ENCODE measurements at places on chromosomes 5 and 9.
A peak's percentile ranks its signal among the peaks of the same experiment; 100 is the strongest.

GRCh38 chr9:16787724-16788123 is 82.7 kb downstream of the BNC2 start:
- no peak for DNase-seq

- DNase-seq, result no peak
These were observed 102.2 kb downstream of the APTX start for GRCh38 chr9:32899181-32899580.

- no peak for DNase-seq
These were observed 106.2 kb downstream of the FSTL4 start for GRCh38 chr5:133506181-133506580.

DNA sequence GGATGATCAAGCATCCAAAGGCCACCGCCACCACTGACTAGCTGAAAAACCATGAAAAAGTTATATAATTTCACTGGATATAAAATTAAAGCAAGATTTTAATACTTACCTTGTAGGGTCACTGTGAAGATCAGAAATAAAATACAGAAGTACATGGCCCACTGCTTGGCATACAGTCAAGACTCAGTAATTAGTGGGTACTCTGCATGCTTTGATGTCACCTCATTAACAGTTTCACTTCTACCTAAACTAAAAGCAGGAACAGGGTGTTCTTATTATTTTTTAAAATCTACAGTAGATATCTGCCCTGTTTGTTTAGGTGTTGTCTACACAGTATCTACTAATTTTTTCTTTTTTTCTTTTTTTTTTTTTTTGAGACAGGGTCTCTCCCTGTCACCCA is 66.4 kb downstream of the NFIB start:
- no peak for DNase-seq

GRCh38 chr5:124790895-124791732 is 44.7 kb upstream of the ZNF608 start:
- DNase-seq, result no peak

GRCh38 chr5:52956915-52957747 is 32.0 kb upstream of the ITGA2 start:
- DNase-seq, result no peak

DNA sequence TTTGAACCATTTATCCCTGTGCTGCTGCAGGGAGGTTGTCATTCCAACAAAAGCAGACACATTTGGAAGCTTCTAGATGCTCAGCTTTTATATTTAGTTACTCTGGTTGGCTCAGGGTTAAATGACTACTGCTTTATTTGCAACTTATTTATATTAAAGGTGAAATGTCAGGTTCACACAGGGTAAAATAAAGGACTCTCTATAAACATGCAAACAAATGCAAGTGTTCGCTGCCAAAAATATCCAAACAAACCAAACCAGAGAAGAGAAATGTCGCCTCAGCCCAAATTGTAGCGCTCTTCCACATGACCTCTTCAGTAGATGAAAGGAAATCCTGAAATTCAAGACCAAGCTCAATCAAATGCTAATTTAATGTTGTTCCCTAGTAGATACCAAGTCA is 57.0 kb upstream of the LIFR start:
- no peak for DNase-seq

GRCh38 chr9:131657940-131658339 is 81.9 kb downstream of the RAPGEF1 start:
- no peak for DNase-seq

DNA sequence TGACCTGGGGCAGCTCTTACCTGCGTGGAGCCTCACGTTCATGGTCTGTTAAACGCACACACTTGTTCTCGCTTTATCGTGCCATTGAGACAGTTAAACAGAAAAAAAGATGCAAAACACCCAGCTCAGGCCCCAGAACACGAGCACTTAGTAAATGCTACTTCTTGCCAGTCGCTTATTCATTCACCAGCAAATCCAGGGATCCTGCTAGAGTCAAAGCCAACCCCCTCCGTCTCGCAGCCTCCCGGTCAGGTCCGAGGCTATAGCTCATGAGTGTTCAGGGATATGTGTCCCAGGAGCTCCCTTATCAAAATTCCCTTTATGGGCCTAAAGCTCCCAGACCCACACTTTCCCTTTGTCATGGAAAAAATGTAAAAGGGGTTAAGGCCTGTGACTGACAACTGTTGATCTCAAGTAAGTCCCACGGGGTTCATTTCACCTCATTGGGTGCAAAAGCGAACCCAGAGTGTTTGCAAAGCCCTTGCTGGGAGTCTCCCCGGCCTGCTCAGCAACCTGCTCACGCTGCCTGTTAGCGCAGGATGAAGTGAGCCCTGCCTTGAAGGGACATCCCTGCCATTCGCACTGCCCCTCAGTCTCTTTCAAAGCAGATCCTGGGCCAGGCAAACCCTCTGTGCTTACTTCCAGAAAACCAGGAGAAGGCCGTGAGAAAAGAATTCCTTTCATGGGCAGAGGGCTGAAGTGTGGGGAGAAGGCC is 40.7 kb downstream of the HRH2 start:
- DNase-seq, result no peak

GRCh38 chr5:43207601-43208000 is 15.6 kb downstream of the NIM1K start:
- no peak for DNase-seq

GRCh38 chr9:17402309-17402708 is 176.6 kb upstream of the SH3GL2 start:
- no peak for DNase-seq

DNA sequence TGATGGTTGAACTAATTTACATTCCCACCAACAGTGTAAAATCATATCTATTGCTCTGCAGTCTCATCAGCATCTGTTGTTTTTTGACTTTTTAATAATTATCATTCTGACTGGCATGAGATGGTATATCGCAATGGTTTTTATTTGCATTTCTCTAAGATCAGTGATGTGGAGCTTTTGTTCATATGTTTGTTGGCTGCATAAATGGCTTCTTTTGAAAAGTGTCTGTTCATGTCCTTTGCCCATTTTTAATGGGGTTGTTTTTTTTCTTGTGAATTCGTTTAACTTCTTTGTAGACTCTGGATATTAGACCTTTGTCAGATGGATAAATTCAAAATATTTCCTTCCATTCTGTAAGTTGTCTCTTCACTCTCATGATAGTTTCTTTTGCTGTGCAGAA is 115.2 kb upstream of the CDH12 start:
- DNase-seq, result no peak

DNA sequence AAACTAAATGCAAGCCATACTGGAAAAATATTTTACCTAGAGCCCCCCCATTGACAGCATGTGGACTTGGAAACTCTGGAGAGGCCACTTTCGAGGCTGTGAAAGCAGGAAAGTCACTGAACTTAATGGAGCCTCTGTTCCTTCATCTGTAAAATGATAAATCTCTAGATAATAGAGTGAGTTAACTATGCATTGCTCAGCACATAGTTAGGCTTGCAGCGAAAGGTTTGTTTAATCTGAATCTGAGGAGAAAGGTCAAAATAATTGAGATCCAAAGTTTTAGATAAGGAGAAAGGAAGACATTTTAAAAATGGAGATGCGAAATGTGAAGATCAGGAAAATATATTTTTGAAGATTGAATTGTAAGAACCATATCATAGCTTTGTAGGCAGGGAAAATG is 4.6 kb downstream of the PCSK5 start:
- no peak for DNase-seq

DNA sequence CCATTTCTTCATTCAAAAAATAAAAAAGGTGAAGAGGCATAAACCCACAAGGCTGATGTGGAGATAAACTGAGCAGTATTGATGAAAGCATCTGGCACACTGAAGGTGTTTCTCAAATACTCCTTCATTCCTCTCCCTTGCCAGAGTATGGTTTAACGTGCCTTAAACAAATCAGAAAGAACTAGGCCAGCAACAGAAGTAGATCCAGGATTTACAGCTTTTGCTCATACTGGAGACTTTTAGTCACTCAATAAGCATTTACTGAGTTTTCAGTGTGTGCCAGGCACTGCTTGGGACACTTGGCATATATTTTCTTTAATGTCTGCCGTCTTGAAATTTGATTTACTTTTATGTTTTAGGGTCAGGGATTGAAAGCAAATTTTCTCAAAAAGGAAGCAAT is 53.0 kb downstream of the BNC2 start:
- no peak for DNase-seq

DNA sequence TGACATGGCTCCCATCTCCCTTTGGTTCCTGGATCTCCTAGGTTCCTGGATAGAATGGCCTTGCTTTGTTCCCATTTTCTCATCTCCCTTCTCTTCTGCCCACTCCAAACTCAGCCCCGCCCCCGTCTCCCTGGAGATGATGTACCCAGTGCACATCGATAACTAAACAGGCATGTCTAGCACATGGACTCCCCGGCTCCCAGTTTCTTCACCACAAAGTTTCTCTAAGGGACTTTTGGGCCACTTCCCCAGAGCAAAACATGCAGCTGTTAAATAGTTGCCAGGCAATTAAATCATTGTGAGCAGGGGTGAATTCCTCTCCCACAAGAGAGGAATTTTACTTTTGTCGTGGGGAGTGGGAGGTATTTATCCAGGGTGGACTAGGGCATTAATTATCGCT is 259.0 kb downstream of the GADD45G start:
- no peak for DNase-seq

GRCh38 chr5:150227036-150227435 is 37.2 kb downstream of the SLC6A7 start:
- DNase-seq, result no peak

- DNase-seq, result no peak
These were observed 89.8 kb upstream of the GABRP start for GRCh38 chr5:170693701-170694100.

- DNase-seq, result no peak
These were observed 4.5 kb downstream of the PDE6A start for GRCh38 chr5:149940077-149940574.

DNA sequence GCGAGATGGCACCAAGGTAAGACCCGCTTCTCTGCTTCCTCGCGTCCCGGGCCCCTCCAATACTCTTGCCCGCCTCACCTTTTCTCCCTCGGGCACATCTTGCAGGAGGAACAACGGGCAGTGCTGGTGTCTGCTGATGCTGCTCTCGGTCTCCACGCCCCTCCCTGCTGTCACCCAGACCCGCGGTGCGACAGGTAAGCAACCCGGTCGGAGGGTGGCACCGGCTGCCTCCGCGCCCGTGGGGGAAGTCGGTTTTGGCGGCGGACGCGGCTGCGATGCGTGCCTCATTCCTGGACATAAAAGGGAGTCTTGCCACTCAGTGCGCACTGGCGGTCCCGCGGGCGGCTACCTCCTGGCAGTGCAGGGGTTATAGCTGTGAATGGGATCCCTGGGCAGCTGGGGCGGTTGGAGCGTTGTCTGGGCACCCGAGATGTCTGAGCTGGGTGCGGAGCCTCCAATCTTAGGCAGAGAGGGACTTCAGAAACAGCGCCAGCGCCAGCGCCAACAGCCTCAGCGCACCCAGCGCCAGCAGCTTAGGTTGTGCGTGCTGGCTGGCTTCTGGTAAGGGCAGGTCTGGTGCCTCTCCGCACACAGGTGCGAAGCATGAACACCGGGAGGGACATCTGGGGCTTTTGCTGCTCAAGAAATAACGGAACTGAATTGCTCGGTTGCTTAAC is 488 bp downstream of the COL15A1 start:
- DNase-seq, result peak; percentile 26

GRCh38 chr5:109611505-109611904 is 78.2 kb upstream of the MAN2A1 start:
- DNase-seq, result no peak

DNA sequence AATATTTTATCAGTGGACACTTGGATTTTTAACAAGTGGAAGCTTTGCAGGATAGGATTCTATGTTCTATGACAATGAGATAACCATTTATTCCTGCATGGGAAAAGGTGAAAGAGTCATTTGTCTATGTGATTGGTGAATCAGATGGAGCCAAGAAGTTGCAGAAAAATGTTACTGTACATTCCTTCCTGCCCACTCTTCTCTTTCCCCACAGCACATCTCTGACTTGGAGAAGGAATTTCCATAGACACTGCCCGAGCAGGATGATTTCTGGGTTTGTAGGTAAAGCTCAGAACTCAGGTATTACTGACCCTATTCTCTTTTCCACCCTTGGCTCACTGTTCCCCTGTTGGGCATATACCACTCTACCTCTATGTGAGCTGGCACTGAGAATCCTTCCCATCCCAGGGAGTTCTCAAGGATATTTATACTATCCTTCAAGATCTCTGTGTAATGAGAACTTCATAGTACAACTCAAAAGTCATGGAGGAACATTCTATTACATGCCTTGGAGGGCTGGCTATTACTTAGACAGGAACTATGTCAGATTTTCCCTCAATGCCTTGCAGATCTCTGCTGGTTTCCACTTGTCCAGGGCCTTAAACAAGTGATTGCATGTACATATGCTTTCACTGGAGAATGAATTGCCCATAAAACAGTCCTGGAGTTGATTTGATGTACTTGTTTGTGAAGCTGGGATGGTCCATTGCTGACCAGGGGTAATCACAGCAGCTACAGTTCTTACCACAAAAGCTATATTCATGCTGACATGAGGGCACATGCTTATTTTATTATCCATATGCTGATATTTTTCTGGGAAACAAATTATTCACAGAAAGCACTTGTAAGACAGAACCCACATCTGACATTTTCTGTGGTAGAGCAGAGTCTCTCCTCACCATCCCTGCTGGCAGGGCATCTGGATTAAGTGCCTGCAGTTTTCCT is 24.1 kb downstream of the SLC1A3 start:
- DNase-seq, result no peak

DNA sequence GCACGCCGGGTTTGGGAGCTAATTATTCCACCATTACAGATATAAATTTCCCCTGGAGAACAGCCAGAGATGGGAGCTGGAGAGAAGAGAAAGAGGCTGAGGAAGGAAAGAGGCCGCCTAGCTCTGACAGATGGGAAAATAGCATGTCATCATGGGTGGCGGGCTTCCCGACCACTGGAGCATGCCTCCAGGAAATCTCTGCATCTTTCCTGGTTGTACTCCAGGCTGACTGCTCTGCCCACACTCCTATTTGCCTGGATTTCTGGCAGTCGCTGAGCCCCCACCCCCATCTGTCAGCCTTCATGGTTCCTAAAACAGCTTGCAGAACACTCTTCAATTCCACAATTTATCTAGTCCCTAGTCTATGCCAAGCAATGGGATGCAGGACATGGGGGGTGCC is 14.3 kb upstream of the GABRP start:
- no peak for DNase-seq

DNA sequence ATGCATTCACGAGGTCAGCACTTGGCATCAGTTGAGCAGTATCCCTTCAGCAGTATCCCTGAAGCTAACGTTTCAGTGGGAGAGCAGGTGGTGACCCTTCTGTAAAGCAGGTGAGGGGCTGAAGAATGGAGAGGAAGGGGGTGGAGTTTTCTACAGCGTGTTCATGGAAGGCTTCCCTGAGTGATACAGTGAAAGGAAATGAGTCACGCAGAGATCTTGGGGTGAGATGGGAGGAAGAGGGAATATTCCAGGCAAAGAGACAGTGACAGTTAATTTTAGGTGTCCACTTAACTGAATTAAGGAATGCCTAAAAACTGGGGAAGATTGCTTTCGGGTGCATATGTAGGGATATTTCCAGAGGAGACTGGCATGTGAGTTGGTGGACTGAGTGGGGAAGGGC is 25.7 kb downstream of the TAS2R1 start:
- DNase-seq, result no peak

GRCh38 chr5:96300976-96301375 is 132.1 kb downstream of the PCSK1 start:
- no peak for DNase-seq

- DNase-seq, result no peak
These were observed 6.8 kb upstream of the LNPEP start for GRCh38 chr5:96928931-96929708.
